ENCODE measurements at places on chromosomes 4 and X.

DNA sequence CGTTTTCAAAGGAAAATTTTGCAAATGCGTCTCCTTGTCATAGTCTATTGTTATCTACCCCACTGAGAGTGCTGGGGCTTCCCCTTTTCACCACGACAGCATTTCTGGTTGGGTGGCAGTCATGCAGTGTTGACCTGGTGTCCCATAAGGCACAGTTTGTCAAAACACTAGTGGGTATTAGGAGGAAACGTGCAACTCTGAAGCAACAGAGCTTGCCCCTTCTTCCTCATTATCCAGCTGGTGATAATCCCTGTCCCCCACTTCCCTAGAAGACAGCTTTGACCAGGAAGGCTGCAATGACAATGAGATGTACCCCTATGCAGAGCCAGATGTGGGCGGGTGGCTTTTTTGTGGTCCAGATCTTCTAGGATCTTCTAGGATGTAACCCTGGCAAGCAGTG, 1.8 kb downstream of the TBC1D1 start:
- DNase-seq: no peak
- H3K27me3 ChIP-seq: peaks cover 13% of the 10 kb centered on the region
- no peak overlapping the region for H3K27ac ChIP-seq
- H3K4me3 ChIP-seq: no peak overlapping the region

DNA sequence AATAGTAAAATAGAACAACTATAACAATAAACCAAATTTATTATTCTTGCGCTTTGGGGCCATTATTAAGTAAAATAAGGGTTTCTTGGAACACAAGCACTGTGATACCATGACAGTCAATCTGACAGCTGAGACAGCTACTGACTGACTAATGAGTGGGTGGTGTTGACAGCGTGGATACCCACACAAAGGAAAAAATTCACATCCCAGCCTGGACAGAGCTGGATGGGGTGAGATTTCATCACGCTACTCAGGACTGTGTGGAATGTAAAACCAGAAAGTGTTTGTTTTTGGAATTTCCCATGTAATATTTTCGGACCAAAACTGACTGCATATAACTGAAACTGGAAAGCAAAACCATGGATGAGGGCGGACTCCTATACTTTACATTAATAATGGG, 48.8 kb downstream of the IGFBP7 start:
- H3K4me1 ChIP-seq: peaks cover 12% of the 10 kb centered on the region
- H3K27me3 ChIP-seq: no peaks in the 10 kb centered on the region
- no peak overlapping the region for H3K27ac ChIP-seq
- H3K4me3 ChIP-seq: no peak overlapping the region

GRCh38 chrX:1321674-1322073, 14.9 kb upstream of the IL3RA start:
- no peaks in the 10 kb centered on the region for H3K36me3 ChIP-seq
- H3K27ac ChIP-seq: no peak overlapping the region
- no peaks in the 10 kb centered on the region for H3K4me1 ChIP-seq
- H3K4me3 ChIP-seq: no peak overlapping the region

GRCh38 chrX:31012509-31013025, 59.3 kb downstream of the FTHL17 start:
- H3K27ac ChIP-seq: no peak overlapping the region
- no peak overlapping the region for H3K4me3 ChIP-seq
- no peak for DNase-seq
- no peaks in the 10 kb centered on the region for H3K36me3 ChIP-seq

DNA sequence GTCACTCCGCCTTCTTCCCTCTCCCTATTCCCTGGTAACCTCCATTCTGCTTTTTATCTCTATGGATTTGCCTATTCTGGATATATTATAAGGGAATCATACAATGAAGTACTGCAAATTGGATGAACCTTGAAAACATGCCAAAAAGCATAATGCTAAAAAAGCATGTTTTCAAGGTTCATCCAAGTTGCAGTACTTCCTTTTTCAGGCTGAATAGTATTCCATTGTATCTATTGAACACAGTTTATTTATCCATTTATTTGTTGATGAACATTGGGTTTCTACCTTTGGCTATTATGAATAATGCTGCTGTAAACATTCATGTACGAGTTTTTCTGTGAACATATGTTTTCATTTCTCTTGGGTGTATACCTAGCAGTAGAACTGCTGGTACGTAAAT, 9.2 kb downstream of the SAP30 start:
- H3K27ac ChIP-seq: no peak overlapping the region
- no peaks in the 10 kb centered on the region for H3K4me1 ChIP-seq
- H3K27me3 ChIP-seq: no peaks in the 10 kb centered on the region

DNA sequence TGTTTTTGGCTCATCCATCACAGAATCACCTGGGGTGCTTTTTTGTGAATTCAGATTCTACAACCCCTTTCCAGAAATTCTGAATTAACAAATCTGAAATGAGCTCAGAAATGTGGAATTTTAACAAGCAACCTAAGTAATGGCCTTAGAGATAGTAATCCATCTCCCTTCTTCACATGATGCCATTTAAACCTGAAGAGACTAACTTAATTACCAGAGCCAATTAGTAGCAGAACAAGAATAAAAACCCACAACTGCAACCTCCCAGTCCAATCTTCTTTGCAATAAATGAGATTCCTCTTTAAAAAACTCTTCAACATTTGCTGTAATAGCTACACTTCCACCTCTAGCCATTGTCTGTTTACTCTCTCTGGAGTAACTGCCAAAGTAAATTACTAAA, 69.7 kb downstream of the ARAP2 start:
- H3K27me3 ChIP-seq: no peaks in the 10 kb centered on the region
- H3K36me3 ChIP-seq: peaks cover 3% of the 10 kb centered on the region
- no peak overlapping the region for H3K27ac ChIP-seq
- no peak overlapping the region for H3K4me3 ChIP-seq
- DNase-seq: no peak

DNA sequence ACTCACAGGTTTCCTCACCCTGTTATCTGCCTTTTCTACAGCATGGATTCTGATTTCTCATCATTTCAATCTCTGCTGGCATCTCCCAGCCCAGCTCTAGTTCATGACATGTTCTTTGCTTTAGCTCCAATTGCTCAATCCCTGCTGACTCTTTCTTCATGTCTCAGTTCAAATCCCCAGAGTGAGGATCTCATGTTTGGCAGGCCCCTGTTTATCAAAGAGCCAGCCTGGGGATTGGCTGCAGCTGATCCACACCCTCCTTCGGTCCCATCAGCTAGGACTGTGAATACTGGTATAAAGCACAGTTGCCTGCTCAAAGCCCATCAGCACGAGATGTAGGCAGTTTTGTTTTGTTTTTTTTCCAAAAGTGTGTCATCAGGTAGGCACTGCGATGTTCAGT, 14.4 kb upstream of the CC2D2A start:
- H3K27me3 ChIP-seq: no peaks in the 10 kb centered on the region
- DNase-seq: no peak

DNA sequence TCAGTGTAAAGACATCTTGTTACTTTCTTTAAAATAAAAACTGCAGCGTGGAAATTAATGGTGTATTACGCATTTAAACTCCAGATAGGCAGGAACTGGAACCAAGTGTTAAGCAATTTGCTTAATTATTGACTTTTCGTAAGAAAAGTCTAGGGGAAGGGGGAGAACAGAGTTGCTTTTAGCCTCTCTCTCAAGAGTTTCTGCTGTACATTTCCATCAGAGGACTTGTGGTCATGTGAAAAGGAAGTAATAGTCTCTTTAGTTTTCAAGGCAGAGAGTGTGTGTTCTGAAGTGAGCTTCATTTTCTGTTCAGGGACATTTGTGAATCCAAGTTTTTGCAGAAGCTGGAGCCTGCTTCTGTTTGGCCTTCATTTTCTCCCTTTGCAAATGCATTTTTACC, 127.2 kb downstream of the UBE2K start:
- no peak overlapping the region for H3K27ac ChIP-seq
- H3K4me1 ChIP-seq: peaks cover 8% of the 10 kb centered on the region

GRCh38 chr4:125744891-125745364, 430.2 kb downstream of the FAT4 start:
- no peaks in the 10 kb centered on the region for H3K36me3 ChIP-seq
- no peak overlapping the region for H3K4me3 ChIP-seq
- H3K4me1 ChIP-seq: no peaks in the 10 kb centered on the region
- H3K27me3 ChIP-seq: no peaks in the 10 kb centered on the region
- H3K27ac ChIP-seq: no peak overlapping the region
- peak; percentile 50 for DNase-seq

DNA sequence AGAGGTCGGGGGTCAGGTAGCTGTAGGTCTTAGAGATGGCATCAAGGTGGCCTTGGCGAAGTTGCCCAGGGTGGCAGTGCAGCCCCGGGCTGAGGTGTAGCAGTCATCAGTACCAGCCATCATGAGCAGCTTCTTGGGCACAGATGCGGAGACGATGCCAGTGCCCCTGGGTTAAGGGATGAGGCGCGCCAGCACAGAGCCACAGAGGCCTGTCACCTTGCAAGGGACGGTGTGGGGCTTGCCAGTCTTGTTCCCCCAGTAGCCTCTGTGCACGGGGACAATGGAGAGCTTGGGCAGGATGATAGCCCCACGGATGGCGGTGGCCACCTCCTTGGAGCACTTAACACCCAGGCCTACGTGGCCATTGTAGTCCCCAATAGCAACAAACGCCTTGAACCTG, 750.7 kb upstream of the PABPC4L start:
- H3K4me3 ChIP-seq: no peak overlapping the region
- H3K4me1 ChIP-seq: no peaks in the 10 kb centered on the region
- H3K27me3 ChIP-seq: no peaks in the 10 kb centered on the region
- DNase-seq: no peak

DNA sequence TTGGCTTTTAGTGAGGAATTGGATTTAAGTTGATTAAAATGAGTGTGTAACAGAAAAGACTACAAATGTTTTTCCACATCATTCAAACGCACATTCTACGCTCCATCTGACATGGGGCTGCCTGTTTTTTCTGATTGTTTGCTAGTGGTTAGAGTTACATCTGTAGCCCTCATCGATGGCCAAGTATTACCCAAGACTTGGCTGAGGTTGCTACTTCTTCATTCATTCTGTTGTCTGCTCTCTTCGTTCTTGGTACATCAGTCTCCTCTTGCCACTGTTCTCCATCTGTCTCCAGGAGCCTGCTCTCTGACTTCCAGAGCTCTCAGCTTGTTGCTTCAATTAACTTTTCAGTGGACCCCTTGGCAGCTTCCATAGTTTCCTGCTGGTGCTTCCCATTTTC, 1844.6 kb upstream of the TENM3 start:
- no peak overlapping the region for H3K27ac ChIP-seq
- H3K4me1 ChIP-seq: no peaks in the 10 kb centered on the region
- DNase-seq: no peak
- no peaks in the 10 kb centered on the region for H3K27me3 ChIP-seq
- H3K4me3 ChIP-seq: no peak overlapping the region
- no peaks in the 10 kb centered on the region for H3K36me3 ChIP-seq

DNA sequence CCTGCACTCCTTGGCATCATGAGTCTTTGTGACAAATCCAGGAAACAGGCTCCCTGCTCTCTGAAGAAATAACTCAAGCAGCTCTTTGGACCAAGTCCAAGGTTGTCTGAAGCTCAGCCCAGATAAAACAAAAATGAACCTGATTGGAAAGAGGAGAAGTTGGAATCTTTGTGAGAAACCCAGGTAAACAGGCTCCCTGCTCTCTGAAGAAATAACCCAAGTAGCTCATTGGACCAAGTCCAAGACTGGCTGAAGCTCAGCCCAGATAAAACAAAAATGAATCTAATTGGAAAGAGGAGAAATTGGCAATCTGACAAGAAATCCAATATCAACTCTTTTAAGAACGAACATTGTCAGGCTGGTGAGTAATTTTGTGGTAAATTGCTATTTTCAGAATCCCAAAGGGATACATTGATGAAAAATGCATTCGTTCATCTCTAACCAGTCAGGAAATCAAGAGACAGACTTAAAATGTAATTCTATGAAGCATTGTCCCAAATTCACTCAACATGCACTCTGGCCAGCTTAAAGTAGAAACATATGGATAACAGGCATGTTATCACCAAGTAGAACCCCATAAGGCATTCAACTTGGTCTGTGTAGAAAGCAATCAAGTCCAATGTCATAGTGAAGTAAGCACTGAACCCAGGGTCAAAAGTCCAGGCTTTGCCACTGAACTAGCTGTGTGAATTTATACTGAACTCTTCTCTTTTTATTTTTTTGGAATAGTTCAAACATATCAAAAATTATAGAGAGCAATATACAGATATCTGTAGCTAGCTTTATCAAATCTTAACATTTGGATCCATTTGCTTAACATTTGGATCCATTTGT, 16.8 kb upstream of the NFXL1 start:
- H3K4me1 ChIP-seq: peaks cover 8% of the 10 kb centered on the region
- no peaks in the 10 kb centered on the region for H3K27me3 ChIP-seq
- no peak for DNase-seq
- H3K27ac ChIP-seq: no peak overlapping the region

GRCh38 chrX:155071694-155072280, 479 bp downstream of the BRCC3 start:
- H3K4me1 ChIP-seq: peaks cover 18% of the 10 kb centered on the region
- H3K27me3 ChIP-seq: no peaks in the 10 kb centered on the region
- peak overlapping the region; percentile 40 for H3K27ac ChIP-seq
- peak overlapping the region; percentile 63 for H3K4me3 ChIP-seq
- peaks cover 19% of the 10 kb centered on the region for H3K36me3 ChIP-seq

- H3K36me3 ChIP-seq: peaks cover 13% of the 10 kb centered on the region
- no peak for DNase-seq
- H3K27me3 ChIP-seq: no peaks in the 10 kb centered on the region
- no peak overlapping the region for H3K4me3 ChIP-seq
- H3K27ac ChIP-seq: no peak overlapping the region
Measured at GRCh38 chr4:158829254-158829653, 60.4 kb downstream of the FNIP2 start.

- no peaks in the 10 kb centered on the region for H3K27me3 ChIP-seq
- no peak for DNase-seq
- H3K27ac ChIP-seq: no peak overlapping the region
Measured at GRCh38 chr4:177770776-177771175, 328.5 kb upstream of the AGA start.

GRCh38 chr4:107648178-107648991, 71.6 kb downstream of the PAPSS1 start:
- H3K27me3 ChIP-seq: no peaks in the 10 kb centered on the region
- H3K4me3 ChIP-seq: no peak overlapping the region
- DNase-seq: no peak
- H3K27ac ChIP-seq: no peak overlapping the region

DNA sequence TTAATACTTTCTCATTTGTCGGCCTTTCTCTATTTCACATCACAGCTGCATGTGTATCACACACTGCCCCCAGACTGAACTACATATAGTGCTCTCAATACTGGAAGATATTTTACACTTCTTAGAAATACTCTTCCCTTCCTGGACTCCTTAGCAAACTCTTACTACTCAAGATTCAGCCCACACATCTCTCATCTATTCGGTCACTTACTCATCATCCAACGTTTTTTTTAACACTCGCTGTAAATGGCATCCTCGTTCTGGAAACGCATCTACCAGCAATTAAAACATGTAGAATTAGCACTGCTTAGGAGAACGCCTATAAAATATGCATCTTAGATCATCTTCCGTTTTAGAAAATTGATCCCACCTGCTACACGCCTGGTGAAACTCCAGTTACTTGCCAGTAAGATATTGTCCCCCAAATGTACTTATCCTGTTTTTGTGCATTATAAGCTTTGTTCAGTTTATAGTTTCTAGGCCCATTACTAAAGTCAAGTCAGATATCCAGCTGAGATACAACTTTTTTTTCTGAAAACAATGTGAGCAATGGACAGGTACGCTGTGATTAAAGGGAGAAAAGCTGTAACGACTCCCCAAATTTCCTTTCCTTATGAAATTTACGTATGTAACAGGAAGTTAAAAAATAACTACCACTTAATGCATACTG, 1.0 kb downstream of the LRP2BP start:
- H3K4me1 ChIP-seq: peaks cover 12% of the 10 kb centered on the region
- H3K27ac ChIP-seq: peak overlapping the region; percentile 94
- no peaks in the 10 kb centered on the region for H3K27me3 ChIP-seq
- H3K4me3 ChIP-seq: peak overlapping the region; percentile 45
- H3K36me3 ChIP-seq: peaks cover 24% of the 10 kb centered on the region
- no peak for DNase-seq
